RCC 7860 (cell line): ENCODE measurements at places on chromosomes 1 and 21.
A peak's percentile ranks its signal among the peaks of the same experiment; 100 is the strongest.

DNA sequence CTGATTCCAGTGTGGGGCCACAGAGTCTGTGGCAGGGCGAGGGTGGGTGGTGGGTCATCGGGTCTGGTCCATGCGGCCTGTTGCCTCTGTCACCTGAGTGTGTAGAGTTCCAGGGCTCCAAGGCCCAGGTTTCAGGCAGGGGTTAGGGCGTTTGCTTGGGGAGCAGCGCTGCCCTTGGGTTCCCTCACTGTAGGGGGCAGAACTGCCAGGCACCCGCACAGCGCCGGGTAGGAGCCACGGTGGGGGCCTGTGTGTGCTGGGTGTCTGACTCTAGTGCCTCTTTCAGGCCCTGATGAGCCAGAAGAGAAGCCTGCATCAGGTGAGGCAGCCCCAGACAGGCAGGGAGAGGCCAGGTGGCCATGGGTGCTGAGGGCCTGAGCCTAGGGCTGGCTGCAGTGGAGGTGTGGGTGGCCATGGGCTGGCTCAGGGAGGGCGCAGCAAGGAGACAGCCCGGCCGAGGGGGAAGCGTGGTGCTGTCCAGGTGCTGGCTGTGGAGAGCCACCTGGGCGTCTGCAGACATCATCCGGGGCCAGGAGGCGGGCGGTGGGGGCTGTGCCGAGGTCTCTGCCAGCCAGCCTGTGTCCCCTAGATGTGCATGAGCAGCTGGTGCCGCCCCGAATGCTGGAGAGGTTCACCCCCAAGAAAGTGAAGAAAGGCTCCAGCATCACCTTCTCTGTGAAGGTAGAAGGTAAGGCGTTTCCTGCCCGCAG lies 72.3 kb downstream of the TRIM11 start:
- no peak for DNase-seq

GRCh38 chr1:12588695-12589094 lies 29.3 kb downstream of the DHRS3 start:
- DNase-seq, result no peak

DNA sequence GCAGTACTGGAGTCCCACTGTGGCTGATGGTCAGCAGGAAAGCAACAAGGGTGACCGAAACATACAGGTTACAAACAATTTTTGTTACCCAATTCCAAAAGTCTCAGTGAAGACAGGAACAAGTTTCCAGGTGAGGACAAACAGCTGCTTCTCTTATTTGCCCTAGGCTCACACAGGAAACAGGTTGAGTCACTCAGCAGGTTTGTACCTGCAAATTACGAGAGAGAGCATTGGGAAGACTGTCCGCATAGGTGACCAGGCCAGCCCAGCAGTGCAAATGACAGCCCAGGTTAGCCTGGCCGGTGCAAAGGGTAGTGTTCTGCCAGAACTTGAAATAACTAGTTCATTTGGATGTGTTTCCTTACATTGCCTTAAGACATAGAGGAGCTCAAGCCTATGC lies 40.0 kb upstream of the DSCAM start:
- DNase-seq, result no peak

DNA sequence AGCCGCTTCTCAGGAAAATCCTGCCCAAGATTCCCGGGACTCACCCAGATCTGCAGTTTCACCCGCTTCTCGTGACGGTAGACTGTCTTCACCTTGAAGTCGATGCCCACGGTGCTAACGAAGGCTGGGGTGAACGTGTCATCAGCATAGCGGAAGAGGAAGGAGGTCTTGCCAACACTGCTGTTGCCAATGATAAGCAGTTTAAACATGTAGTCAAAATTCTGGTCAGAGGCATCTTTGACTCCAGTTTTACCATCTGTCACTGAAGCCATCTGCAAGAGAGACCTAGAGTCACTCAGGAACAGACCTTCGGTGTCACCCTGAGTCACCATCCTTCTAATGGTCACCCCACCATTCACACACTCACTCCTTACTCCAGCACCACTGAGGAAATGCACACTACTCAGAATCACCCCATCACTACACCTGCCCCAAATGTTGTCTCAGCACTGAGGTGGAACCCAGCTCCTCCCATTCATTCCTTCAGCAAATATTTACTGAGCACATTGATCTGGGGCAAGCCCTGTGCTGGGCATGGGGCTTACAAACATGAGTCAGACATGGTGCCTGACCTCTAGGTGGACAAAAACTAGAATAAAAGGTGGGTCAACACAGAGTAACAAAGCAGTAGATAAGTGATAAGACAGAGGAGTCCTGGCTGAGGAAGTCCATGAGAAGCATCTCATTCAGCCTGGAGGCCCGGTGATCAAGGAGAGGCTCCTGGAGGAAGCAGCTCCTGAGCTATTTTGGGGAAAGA lies 13.5 kb downstream of the RAB3B start:
- no peak for DNase-seq

GRCh38 chr1:213227458-213227857 lies 176.4 kb downstream of the RPS6KC1 start:
- DNase-seq, result no peak

DNA sequence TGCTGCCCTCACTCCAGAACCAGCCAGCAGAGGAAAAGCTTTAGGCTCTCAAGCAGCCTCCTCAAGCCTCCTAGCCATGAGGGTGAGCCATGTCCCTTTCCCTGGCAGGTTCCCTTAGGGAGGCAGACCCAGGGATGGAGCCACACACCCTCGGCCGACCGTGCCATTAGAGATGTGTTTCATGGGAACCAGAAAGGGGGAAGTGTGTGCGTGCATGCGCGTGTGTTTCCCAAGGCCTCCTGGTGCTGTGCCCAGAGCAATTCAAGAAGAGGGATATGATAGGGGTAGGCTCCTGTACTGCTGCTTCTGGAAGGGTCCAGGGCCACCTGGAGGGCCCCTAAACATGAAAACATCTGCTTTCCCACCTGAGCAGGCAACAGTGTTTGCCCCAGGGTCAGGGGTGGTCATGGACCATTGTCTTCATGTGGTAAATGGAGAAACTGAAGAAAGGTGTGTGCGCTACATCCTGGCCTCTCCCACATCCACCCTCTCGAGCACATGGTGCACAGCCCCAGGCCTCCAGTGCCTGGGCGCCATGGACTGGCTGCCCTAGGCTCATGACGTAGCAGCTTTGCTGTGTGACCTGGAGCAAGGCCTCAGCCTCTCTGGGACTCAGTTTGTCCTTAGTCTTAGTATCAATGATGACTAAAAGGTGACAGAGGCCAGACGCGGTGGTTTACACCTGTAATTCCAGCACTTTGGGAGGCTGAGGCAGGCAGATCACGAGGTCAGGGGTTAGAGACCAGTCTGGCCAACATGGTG lies 48.1 kb downstream of the SYF2 start:
- DNase-seq, result no peak

DNA sequence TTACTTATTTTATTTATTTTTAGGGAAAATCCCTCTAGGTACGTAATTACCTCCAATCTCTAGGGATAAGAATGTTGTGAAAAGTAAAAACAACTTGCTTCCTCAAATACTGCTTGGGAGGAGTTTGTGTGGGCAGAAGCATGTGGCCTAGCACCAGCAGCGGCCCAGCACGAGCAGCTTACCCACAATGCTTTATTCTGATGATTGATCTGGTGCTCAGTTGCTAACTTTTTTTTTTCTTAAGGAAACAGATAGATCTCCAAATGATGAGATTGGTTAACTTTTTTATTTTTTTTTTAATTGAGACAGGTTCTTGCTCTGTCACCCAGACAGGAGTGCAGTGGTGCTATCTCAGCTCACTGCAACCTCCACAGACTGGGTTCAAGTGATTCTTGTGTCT lies 4.2 kb downstream of the CLIC6 start:
- DNase-seq, result no peak

- DNase-seq, result no peak
Observed at GRCh38 chr1:58500043-58500442, 46.5 kb downstream of the OMA1 start.

DNA sequence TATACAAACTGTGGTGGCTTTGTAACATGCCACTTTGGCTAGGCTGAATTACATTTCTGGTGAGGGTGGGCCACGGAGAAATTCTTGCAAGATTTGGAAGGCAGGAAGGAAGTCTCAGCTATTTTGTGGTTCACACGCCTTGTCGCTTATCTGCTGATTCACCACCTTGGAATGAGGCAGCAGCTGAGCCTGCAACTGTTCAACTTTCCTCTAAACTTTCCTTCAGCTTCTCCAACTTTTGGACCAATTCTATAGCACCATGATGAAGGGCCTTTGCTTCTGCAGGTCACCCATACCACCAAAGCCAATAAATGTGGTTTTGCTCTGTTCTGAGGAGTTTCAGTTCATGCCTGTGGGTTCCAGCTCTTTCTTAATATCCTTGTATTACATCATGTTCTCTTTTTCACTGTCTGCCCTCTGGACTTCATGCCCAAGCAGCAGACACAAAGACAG lies 337.6 kb upstream of the SNX7 start:
- DNase-seq, result peak; percentile 98

DNA sequence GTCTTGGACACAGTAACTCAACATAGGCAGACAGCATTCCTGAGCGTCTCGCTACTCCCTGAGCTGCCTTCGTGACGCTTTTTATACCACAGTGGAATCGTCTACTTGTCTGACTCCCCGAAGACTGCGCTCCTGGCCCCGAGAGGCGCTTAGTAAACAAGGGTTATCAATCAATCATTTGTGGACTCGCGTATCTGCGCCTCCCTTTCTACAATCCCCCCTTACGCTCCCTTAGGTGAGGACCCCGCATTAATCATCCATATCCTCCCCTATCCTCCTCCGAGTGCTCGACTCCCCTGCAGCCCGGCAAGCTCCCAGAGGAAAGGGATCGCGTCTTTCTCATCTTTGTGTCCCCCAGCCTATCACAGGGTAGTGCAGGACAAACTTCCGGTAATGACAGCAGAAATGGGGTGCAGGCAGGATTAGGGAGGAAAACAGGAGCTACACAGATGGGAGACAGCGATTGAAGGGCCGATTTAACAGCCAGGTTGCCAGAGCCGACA lies 522 bp downstream of the TMEM59 start:
- DNase-seq, result peak; percentile 30

GRCh38 chr21:40547906-40548513 lies 298.9 kb downstream of the DSCAM start:
- DNase-seq, result no peak
